ENCODE measurements at places on chromosomes 4 and X.

- DNase-seq, result no peak
These were observed 1.1 kb upstream of the LIN54 start for GRCh38 chr4:83011689-83012199.

DNA sequence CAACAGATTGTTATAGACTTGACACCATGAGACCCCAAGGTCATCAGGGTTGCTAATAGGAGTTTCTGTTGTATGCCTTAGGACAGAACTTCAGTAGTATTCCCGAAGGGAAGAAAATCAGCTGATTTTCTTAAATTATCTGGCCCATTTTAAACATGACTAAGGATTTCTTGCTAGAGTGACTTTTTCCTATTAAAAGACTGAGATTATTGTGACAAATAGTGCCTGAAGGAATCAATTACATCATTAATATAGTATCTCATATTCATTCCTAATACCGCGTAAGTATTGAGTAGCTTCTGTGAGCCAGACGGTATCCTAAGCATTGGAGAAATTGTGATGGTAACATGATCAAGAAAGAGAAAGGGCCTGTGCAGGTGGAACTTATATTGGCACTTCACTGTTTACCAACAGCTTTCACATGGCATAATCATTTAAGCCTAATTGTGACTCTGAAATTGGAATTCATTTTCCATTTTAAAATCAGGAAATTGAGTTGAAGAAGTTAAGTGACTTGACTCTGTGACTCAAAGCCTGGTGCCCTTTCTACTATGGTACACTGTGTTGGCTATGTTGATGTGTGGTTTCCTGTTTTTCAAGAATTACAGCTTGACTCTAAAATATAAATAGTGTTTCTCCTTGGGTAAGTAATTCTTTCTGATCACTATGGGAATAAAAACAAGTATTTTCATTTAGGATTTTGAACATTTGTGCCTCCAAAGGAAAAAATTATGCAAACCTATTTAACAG is 4.1 kb downstream of the AFF1 start:
- no peak for DNase-seq

DNA sequence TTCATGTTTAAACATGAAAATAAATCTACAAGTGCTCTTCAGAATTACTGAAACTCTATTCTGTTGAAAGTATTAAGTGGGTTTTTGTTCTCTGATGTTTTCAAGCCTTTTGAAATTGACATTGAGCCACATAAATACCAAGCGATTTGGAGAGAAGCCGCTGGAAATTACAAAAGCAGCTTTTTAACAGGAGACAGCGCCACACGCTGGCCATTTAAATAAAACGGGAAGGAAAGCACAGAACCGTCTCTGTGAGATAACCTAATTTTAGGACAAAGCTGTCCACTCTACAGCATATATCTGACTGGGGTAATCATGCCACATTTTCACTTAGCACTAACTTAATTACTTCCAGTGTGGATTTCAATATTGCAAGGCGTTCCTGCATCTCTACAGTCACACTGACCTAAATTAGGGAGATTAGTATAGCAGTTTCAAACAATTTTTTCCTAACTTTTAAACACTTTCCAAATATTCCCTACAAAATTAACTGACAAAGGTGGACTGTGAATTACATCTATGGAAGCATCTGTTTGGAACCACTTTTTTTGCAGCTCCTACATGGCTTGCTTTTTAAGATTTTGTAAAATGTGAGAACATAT is 6.8 kb upstream of the ANOS1 start:
- DNase-seq, result no peak

DNA sequence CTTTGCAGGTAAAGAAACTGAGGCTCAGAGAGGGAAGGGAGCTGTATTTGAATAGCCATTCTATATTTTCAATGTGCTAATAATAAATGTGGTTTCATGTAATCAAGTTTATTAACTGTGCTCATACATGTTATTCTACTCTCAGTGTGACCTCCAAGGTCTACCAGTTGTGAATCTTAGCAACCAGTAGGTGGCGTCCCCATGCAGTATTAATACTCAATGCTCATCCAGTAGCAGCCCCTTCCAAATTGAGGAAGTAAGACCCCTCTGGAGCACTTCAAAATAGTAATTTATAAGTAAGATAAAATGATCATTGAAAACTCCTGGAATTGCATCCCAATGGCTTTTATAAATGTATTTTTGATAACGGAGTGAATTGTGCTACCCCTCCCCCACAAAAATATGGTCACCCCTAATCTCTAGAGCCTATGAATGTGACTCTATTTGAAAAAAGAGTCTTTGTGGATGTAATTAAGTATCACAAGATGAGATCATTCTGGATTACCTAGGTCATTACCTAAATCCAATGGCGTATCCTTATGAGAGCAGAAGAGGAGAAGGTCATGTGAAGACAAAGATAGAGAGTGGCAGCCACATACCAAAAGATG is 20.4 kb upstream of the SEPSECS start:
- DNase-seq, result peak; percentile 19

GRCh38 chrX:23228454-23228853 is 106.2 kb upstream of the PTCHD1 start:
- no peak for DNase-seq

- no peak for DNase-seq
These were observed 78.5 kb downstream of the ANXA3 start for GRCh38 chr4:78629991-78630541.

DNA sequence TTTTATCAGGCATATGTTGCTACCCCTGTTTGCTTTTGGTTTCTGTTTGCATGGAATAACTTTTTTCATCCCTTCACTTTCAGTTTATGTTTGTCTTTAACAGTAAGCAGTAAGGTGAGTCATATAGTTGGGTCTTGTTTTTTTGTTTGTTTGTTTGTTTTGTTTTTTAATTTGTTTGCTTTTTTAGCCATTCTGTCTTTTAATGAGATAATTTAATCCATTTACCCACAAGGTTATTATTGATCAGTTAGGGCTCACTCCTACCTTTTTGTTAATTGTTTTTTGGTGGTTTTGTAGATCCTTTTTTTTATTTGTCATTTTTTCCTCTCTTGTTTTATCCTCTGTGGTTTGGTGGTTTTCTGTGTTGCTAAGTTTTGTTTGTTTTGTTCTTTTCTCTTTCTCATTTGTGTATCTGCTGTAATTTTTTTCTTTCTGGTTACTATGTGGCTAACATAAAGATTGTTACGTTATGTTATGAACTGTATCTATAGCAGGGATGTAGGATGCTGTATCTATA is 379.5 kb upstream of the MAD2L1 start:
- DNase-seq, result no peak

- DNase-seq, result no peak
These were observed 10.5 kb upstream of the SLC39A8 start for GRCh38 chr4:102355748-102356147.

- no peak for DNase-seq
These were observed 164.7 kb downstream of the SPCS3 start for GRCh38 chr4:176484301-176484984.

GRCh38 chr4:173284463-173284862 is 49.7 kb downstream of the HMGB2 start:
- no peak for DNase-seq

DNA sequence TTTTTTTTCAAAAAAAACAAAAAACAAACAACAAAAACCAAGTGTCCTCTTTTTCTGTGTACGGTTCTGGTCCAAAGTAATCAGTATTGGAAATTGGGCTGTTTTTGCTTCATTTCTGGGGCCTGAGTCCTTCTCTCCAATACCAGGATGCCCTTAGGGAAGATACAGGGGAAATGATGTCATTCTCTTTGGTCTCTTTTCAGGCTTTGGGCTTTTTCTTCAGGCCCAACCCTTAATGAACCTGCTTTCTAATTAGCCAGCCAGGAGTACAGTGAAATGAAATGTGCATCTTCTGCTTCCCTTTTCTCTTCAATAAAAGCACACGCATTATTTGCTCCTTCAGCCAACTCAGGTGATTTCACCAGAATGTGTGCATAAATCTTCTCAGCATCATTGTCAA is 52.6 kb upstream of the RBPJ start:
- no peak for DNase-seq

DNA sequence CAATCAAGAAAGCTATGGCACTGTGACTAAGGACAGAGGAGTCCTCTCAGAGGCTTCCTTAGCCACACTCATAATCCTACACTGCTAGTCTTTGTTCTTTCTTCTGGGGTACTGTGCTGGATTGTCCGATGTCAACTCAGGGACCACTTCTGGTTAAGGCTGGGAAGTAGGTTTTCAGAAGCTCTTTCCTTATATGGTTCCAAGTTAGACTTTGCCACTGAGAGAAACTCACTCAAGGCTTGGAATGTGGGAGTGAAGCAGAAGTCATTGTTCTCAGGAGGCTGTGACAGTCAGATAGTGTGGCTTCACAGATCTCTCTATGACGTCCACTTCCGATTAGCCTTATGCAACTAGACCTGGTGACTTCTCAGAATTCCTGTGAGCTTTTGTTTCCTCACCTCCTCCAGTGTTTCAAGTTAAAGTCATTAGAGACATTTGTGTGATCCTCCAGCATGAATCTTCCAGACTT is 317.3 kb upstream of the F9 start:
- no peak for DNase-seq

DNA sequence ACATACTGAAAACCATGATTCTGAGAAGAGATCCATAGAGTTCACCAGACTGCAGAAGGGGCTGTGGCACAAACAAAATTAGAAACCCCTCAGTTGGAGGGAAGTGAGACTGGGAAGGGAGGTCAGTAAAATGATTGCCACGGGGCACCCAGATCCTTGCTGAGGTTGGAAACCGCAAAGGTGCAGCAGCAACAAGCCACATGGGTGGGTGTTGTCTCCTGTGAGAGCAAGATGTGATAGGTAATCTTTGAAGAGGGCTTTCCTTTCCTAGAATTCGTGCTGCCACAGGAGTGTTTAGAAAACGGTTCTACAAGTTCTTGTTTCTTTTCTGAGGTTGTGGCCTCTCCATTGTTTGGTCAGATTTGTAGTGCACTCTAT is 85.5 kb downstream of the NFKB1 start:
- peak; percentile 12 for DNase-seq

GRCh38 chr4:186878203-186878776 is 154.6 kb upstream of the FAT1 start:
- no peak for DNase-seq

DNA sequence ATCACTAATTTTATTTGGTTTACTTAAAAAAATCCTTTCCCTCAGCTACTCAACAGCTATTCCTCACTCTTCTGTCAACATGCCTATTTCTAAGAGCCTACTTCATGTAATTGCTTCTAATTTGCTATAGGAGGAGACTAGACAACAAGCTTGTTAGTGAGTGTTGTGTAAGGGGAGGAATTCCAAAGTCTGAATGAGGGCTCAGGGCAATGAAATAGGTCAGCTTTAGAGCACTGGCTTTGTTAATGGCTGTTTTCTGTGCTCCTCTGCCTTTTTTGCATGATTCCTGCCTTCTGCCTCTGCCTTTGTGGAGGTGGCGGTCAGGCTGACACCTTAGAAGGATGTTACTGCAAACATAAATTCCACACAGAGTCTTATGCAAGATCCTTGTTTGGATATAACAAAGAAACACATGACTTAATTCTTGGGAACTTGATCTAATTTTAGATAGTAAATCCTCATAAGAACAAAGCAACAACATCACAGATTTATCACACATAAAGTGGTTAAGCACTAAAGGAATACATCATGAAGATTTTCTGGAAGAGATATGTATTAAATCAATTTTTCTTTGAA is 15.0 kb upstream of the PAGE1 start:
- DNase-seq, result no peak

GRCh38 chr4:80183250-80184052 is 13.9 kb upstream of the PRDM8 start:
- no peak for DNase-seq

DNA sequence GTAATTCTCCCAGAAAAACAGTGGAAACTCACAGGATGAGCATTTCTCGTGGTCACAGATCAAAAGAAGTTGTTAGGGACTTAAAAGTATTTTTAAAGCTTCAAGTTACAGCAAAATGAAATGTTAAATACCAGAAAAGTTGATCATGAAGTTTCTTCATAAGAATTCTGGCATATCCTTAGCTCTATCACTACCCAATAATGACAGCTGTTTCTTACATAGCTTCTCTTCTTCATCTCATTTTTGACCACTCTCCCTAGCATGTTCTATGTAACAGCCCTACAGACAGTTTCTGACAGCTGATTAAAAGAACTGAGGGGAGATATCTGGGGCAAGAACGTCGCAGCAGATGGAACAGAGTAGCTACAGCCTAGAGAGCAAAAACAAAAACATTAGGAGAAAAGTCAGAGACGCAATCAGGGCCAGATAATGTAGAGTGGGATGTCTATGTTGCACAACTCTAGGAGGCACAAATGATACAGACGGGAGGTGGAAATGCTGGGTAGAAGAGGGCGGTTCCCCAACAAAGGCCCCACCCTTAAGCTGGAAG is 108.7 kb downstream of the CORIN start:
- DNase-seq, result no peak

DNA sequence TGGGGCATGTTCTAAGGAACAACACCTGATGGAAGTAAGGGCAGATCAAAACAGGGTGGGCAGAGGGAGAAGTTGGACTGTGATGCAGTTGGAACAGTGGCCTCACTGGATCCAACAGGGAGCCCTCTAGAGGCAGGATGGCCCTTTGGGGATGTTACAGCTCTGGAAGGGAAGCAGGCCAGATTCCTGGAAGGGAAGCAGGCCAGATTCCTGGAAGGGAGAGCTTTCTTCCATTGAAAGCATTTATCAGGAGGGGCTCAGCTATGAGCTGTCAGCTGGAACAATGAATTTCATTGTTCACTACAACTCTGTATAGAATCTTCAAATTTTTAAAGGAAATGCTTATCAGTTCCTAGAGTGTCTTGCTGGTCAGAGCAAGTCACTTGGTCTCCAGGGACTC is 17.7 kb downstream of the IL15 start:
- no peak for DNase-seq

DNA sequence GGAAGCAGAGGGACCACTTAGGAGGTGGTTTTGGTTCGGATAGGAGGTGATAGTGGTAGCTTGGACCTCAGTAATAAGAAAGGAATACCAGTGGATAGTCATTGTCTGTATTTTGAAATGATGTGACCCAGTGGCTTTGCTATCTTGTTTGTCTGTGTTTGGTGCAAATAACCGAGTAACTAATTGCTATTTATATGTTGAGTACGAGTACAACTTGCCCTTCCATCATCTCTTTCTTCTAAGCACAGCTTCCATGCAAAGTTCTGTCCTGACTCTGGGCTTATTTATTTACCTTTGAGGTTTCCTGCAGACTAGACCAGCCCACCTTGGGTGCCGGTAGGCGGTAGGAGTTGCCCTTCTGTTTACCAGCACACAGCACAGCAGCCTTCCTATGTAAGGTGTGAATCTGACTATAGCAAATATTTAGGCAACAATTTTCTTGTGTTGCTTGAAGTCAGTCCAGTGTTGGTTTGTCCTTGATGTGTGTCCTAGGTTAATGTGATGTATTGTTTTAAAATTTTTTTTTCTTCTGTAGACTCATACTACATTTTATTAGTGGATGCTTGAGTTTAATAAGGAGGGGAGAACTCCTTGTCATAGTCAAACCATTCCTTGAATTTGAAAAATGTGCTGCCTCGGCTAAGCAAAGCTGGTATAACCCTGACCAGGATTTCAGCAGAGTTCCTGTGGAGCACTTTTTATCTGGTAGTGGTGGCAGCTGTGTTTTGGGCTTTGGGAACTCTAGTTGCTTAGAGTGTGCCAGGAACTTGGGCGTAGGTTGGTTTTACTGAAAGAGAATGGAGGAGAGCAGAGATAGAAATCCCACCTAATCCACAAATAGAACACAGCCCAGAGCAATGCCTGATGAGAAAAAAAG is 21.9 kb downstream of the PTTG2 start:
- no peak for DNase-seq
